Neural crest cell (in vitro differentiated cells): ENCODE measurements at places on chromosomes 6 and 20.

DNA sequence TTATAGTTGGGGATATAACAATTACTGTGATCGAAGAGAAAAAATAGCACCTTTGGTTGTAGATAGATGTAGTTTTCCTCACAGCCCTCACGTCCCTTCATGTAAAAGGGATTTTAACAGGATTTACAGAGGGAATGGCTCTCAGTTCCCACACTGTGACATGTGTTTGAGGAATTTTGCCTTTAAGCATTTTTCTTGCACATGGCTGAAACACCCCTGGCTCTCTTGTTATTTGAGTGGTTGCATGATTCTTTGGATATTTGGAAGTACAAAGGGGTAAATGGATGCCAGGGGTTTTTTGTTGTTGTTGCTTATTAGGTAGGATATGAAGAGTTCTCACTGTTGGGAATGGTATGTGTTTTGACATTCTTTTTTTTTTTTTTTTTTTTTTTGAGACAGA lies 48.2 kb downstream of the JAG1 start:
- H3K4me3 ChIP-seq: peak overlapping the region; percentile 41
- peaks cover 83% of the 10 kb centered on the region for H3K4me1 ChIP-seq
- DNase-seq: no peak
- no peak overlapping the region for H3K27ac ChIP-seq
- no peaks in the 10 kb centered on the region for H3K27me3 ChIP-seq

- H3K27me3 ChIP-seq: no peaks in the 10 kb centered on the region
- no peak overlapping the region for H3K27ac ChIP-seq
Measured at GRCh38 chr6:88748141-88748540, 215.3 kb downstream of the RNGTT start.

- DNase-seq: no peak
- H3K27ac ChIP-seq: no peak overlapping the region
- H3K4me1 ChIP-seq: no peaks in the 10 kb centered on the region
- H3K27me3 ChIP-seq: peaks cover 38% of the 10 kb centered on the region
Measured at GRCh38 chr20:46801003-46801702, 91.7 kb downstream of the SLC2A10 start.

- no peak overlapping the region for H3K4me3 ChIP-seq
- no peak for DNase-seq
- no peak overlapping the region for H3K27ac ChIP-seq
- no peaks in the 10 kb centered on the region for H3K27me3 ChIP-seq
Measured at GRCh38 chr6:155517294-155517693, 61.7 kb upstream of the NOX3 start.

DNA sequence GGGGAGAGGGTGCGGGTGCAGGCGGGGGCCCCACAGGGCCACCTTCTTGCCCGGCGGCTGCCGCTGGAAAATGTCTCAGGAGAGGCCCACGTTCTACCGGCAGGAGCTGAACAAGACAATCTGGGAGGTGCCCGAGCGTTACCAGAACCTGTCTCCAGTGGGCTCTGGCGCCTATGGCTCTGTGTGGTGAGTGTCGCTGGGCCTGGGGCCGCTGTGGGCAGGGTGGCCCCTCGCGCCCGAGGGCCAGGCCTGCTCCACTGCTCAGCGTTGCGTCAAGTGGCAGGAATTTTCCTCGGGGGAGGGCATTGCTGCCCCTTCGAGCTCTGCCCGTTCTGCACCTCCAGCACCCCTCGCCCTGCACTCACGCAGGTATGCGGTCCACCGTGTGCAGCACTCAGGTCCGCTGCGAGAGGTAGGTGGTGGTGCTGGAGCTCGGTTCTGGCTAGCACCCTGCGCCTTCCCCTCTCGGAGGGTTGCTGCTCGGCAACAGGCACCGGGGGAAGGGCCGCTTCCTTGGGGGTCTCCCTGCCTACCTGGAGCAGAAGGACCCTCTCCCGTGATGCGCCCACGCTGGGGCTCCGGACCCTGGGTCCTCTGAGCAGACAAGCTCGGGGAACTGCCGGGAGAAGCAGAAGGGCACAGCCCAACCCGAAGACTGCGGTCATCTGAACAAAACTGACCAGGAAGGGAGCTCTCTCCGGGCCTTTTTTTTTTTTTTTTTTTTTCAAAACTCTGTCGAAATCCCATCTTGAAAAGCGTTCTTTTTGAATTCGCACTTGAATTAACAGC lies 674 bp downstream of the MAPK14 start:
- peak overlapping the region; percentile 92 for H3K4me3 ChIP-seq
- peaks cover 39% of the 10 kb centered on the region for H3K4me1 ChIP-seq
- H3K27ac ChIP-seq: peak overlapping the region; percentile 81
- peaks cover 3% of the 10 kb centered on the region for H3K36me3 ChIP-seq
- peaks cover 28% of the 10 kb centered on the region for H3K27me3 ChIP-seq
- peak; percentile 25 for DNase-seq

- H3K27ac ChIP-seq: no peak overlapping the region
- DNase-seq: no peak
- peak overlapping the region; percentile 98 for H3K4me3 ChIP-seq
- peaks cover 3% of the 10 kb centered on the region for H3K36me3 ChIP-seq
Measured at GRCh38 chr20:35285806-35286076, 1.2 kb upstream of the EIF6 start.

DNA sequence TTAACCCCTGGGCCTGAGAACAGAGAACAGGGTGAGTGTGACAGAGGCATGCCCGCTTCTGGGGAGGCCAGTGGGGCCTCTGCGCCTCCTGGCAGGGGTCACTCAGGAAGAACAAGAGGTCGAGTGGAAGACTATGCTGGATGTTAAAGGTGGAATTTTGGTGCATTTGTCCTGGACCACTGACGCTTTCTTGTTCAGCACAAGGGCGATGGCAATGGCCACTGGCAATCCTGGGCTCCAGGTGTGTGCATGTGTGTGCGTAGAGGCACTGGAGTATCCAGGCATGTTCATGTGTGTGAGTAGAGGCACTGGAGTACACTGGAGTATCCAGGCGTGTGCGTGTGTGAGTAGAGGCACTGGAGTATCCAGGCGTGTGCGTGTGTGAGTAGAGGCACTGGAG lies 23.5 kb upstream of the NPBWR2 start:
- peaks cover 10% of the 10 kb centered on the region for H3K4me1 ChIP-seq
- no peaks in the 10 kb centered on the region for H3K36me3 ChIP-seq
- H3K4me3 ChIP-seq: no peak overlapping the region
- H3K27ac ChIP-seq: peak overlapping the region; percentile 10
- peaks cover 7% of the 10 kb centered on the region for H3K27me3 ChIP-seq

GRCh38 chr6:107689951-107690642 lies 134.0 kb downstream of the SCML4 start:
- no peaks in the 10 kb centered on the region for H3K27me3 ChIP-seq
- peaks cover 24% of the 10 kb centered on the region for H3K4me1 ChIP-seq
- peak overlapping the region; percentile 45 for H3K27ac ChIP-seq
- no peak for DNase-seq
- H3K4me3 ChIP-seq: peak overlapping the region; percentile 38

DNA sequence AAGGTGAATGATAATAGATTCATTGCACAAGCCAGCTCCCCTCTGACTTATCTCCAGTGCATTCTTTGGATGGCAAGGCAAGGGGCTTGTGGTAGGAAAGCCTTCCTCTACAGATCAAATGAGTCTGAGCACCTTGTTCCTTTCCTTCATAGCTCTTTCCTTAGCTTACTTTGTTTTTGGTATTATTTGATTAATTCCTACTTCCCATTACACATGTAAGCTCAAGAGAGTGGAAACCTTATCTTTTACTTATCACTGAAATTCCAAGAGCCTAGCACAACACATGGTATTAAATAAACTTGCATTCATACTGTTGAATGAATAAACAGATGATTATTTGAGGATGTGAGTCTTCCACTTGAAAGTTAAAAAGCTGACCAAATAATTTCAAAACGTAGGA lies 41.7 kb downstream of the FRK start:
- DNase-seq: no peak
- H3K27me3 ChIP-seq: peaks cover 6% of the 10 kb centered on the region
- H3K36me3 ChIP-seq: no peaks in the 10 kb centered on the region
- no peaks in the 10 kb centered on the region for H3K4me1 ChIP-seq
- no peak overlapping the region for H3K27ac ChIP-seq

DNA sequence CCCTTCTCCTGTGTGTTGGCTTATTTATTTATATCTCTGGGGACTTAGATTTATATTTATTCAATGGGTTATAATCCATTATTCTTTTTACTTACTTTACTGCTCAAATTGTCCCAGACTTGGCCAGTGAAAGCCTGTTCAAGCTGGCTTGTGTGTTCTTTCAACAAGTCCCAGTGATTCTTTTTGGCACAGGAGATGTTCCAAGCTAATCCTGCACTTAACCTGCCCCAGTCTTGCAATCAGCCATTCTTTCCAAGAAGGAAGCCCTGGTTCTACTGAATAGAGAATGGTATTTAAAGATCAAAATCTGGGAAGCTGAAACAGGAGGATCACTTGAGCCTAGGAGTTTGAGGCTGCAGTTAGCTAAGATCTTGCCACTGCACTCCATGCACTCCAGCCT lies 26.7 kb downstream of the GCNT2 start:
- H3K4me1 ChIP-seq: no peaks in the 10 kb centered on the region
- H3K27me3 ChIP-seq: peaks cover 3% of the 10 kb centered on the region
- no peaks in the 10 kb centered on the region for H3K36me3 ChIP-seq
- no peak for DNase-seq

GRCh38 chr6:167450626-167451025 lies 125.7 kb downstream of the TTLL2 start:
- no peaks in the 10 kb centered on the region for H3K27me3 ChIP-seq
- no peak for DNase-seq
- peaks cover 6% of the 10 kb centered on the region for H3K4me1 ChIP-seq

- H3K27ac ChIP-seq: no peak overlapping the region
- no peaks in the 10 kb centered on the region for H3K4me1 ChIP-seq
- H3K4me3 ChIP-seq: no peak overlapping the region
- H3K27me3 ChIP-seq: no peaks in the 10 kb centered on the region
- H3K36me3 ChIP-seq: peaks cover 18% of the 10 kb centered on the region
- no peak for DNase-seq
Measured at GRCh38 chr20:34768096-34768495, 57.4 kb downstream of the NCOA6 start.

- peaks cover 25% of the 10 kb centered on the region for H3K36me3 ChIP-seq
- H3K27ac ChIP-seq: peak overlapping the region; percentile 68
- no peak overlapping the region for H3K4me3 ChIP-seq
- no peak for DNase-seq
- H3K4me1 ChIP-seq: peaks cover 68% of the 10 kb centered on the region
Measured at GRCh38 chr6:111808493-111808892, 64.8 kb downstream of the FYN start.

- no peaks in the 10 kb centered on the region for H3K4me1 ChIP-seq
- DNase-seq: no peak
Measured at GRCh38 chr20:1924910-1925861, 30.0 kb downstream of the SIRPA start.

GRCh38 chr6:137313928-137314855 lies 95.0 kb upstream of the IFNGR1 start:
- no peak overlapping the region for H3K4me3 ChIP-seq
- H3K36me3 ChIP-seq: no peaks in the 10 kb centered on the region
- peak; percentile 61 for DNase-seq

DNA sequence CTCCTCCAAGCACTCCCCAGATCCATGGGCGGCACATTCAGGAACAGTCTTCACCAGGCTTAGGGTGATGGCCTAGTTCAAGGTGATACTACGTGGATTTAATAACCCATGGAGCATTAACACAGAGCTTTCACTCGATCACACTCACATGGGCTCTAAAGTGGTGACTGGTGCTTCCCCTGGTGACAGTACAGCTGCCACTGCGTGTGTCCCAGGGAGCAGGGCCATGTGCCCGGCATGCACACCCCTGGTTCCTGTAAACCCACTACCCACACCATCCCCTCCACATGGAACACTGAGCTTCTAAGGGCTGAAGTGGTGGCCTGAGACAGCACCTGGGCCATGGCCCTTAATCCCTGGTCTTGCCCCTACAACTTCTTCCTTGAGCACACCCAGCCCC lies 27.8 kb upstream of the APMAP start:
- H3K36me3 ChIP-seq: peaks cover 3% of the 10 kb centered on the region
- no peak overlapping the region for H3K4me3 ChIP-seq
- H3K4me1 ChIP-seq: no peaks in the 10 kb centered on the region
- H3K27me3 ChIP-seq: no peaks in the 10 kb centered on the region
- DNase-seq: no peak

GRCh38 chr6:51535327-51535726 lies 552.1 kb downstream of the PKHD1 start:
- no peak for DNase-seq
- no peak overlapping the region for H3K27ac ChIP-seq
- H3K4me1 ChIP-seq: peaks cover 34% of the 10 kb centered on the region
- no peaks in the 10 kb centered on the region for H3K36me3 ChIP-seq

GRCh38 chr20:20295621-20296498 lies 72.0 kb upstream of the INSM1 start:
- no peak overlapping the region for H3K27ac ChIP-seq
- DNase-seq: no peak
- H3K27me3 ChIP-seq: no peaks in the 10 kb centered on the region
- no peaks in the 10 kb centered on the region for H3K36me3 ChIP-seq

DNA sequence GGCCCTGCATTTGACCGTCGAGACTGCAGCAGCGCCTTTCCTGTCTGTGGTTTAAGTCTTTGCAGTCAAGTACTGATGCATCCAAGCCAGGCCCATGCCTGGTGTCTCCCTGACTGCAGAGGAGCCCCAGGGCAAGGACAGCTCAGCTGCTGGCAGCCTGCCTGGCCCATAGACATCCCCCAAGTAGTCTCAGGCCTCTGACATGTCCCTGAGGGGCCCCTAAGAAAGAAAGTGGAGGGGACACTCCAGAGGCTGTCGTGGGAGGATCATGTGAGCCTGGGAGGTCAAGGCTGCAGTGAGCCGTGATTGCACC lies 18.0 kb downstream of the HRH3 start:
- DNase-seq: no peak
- peaks cover 15% of the 10 kb centered on the region for H3K36me3 ChIP-seq
- H3K4me3 ChIP-seq: no peak overlapping the region
- H3K4me1 ChIP-seq: peaks cover 8% of the 10 kb centered on the region

GRCh38 chr6:55958790-55959189 lies 83.4 kb upstream of the BMP5 start:
- H3K27me3 ChIP-seq: no peaks in the 10 kb centered on the region
- no peak overlapping the region for H3K4me3 ChIP-seq
- no peaks in the 10 kb centered on the region for H3K36me3 ChIP-seq

DNA sequence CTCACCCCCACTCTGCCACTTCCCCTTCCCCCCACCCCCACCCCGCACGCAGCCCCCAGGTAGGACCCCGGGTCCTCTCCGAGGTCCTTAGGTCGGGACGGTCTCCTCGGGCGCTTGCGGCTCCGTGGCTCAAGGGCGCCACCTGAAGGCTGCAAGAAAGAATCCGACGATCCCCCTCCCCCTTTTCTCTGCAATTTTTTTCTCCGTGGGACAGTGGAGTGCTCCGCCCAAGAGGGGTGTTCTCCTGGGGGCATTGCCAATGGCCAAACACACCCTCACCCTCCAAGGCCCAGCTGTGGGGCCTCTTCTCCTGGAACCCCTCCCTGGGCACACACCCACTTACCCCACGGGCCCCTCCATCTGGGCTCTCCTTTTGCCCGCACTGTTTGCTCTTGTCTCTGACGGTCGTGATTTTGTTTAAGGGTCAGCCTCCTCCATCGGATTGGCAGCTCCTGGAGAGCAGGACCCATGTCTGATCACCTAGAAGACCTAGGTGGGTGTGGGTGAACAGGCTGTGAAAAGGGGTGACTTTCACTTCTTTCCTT lies 1.1 kb upstream of the TMEM74B start:
- H3K4me3 ChIP-seq: peak overlapping the region; percentile 53
- peak; percentile 62 for DNase-seq
- peaks cover 55% of the 10 kb centered on the region for H3K27me3 ChIP-seq

GRCh38 chr6:44058617-44059358 lies 68.5 kb downstream of the MRPL14 start:
- no peaks in the 10 kb centered on the region for H3K36me3 ChIP-seq
- H3K27ac ChIP-seq: no peak overlapping the region
- H3K27me3 ChIP-seq: no peaks in the 10 kb centered on the region

- DNase-seq: no peak
- H3K4me1 ChIP-seq: peaks cover 16% of the 10 kb centered on the region
- H3K4me3 ChIP-seq: no peak overlapping the region
- H3K27ac ChIP-seq: no peak overlapping the region
- H3K36me3 ChIP-seq: peaks cover 6% of the 10 kb centered on the region
- H3K27me3 ChIP-seq: no peaks in the 10 kb centered on the region
Measured at GRCh38 chr6:116298973-116299372, 19.2 kb upstream of the TSPYL1 start.
